ENCODE measurements at places on chromosomes 2 and 18. TPM values are rescaled to one million over a fixed set of nuclear protein-coding genes. Genes with fewer than 3 reads are reported as not detected.

The RASGRP3 gene
- 7.9 TPM for total RNA-seq

The ITPRIPL1 gene
- total RNA-seq, result 5.1 TPM

- no peaks in the 10 kb centered on the region for H3K4me1 ChIP-seq
- no peaks in the 10 kb centered on the region for H3K27me3 ChIP-seq
- no peak overlapping the region for H3K27ac ChIP-seq
- no peak overlapping the region for H3K4me3 ChIP-seq
- DNase-seq, result no peak
Observed at GRCh38 chr18:68469049-68469625, 245.8 kb downstream of the TMX3 start.

DNA sequence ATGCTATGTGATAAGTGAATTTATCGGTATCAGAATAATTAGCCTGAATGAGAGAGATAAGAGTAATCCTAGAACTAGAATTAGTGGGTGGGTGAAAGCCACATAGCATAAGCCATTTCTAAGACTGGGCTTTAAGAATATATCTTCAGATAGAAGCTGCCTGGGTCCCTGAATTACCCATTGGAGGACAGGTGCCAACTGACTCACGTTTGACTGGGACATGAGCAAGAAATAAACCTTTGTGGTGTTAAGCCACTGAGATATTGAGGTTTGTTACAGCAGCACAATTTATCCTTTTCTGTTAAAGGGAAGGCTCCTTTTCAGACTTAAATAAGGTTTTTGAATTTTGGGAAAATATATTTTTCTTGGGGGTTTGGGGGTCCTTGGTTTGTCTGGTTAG, 95.9 kb downstream of the POLE4 start:
- no peaks in the 10 kb centered on the region for H3K27me3 ChIP-seq
- H3K36me3 ChIP-seq, result no peaks in the 10 kb centered on the region
- H3K4me1 ChIP-seq, result no peaks in the 10 kb centered on the region
- no peak for DNase-seq

- H3K27ac ChIP-seq, result no peak overlapping the region
- H3K4me1 ChIP-seq, result no peaks in the 10 kb centered on the region
- DNase-seq, result no peak
- no peak overlapping the region for H3K4me3 ChIP-seq
Observed at GRCh38 chr2:222823183-222823930, 37.5 kb upstream of the ACSL3 start.
